ENCODE measurements at places on chromosomes 3 and 15.

- DNase-seq = no peak
These were observed 72.7 kb downstream of the SPSB4 start for GRCh38 chr3:141123677-141124410.

DNA sequence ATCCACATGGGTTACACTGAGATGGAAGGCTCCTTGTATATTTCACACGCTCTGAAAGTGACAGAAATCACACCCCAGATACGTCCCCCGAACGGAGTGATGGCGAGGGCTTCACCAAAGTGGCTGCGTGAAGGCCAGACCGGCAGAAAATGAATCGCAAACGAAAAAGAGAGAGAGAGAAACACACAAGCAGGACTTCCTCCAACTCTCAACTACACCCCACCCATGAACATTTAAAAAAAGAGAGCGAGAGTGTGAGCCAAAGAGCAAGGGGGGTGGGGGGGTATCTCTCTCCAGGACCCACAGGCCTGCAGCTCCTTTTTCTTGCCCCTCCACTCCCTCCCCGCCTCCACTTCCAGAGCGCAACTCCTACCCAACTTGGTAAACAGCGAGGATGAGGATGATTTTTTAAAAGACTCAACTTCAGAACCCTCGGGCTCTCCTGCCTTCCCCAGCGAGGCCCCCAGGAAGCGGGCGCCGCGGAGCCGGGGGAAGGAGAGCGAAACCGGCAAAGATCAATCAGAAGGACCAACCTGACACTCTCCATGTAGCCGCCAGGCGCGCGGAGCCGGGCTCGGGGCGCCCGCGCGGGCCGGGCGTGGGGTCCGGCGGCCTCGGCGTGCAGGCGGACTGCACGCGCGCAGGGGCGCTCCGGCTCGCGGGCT, 519.1 kb downstream of the FOXP1 start:
- DNase-seq = no peak

DNA sequence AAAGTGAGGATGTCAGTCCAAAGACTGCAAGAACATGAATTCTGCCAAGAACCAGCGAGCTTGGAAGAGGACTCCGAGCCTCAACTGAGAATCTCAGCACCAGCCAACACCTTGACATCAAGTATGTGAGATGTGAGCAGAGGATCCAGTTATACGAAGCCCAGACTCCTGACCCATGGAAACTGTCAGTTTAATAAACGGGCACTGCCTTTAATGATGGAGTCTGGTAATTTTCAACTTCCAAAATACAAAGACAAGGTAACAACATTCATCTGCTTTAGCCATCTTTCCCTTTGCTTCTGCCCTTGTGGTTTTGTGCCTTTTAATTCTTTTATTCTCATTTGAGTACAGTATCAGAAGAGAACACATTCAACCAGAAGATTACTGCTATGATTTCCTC, 211.9 kb downstream of the ULK4 start:
- DNase-seq = no peak

- no peak for DNase-seq
These were observed 74.7 kb downstream of the ZBBX start for GRCh38 chr3:167305340-167305890.

GRCh38 chr15:89999676-90000185, 1.4 kb upstream of the ZNF710 start:
- DNase-seq = no peak

GRCh38 chr3:72265256-72266015, 480.5 kb upstream of the PROK2 start:
- no peak for DNase-seq

DNA sequence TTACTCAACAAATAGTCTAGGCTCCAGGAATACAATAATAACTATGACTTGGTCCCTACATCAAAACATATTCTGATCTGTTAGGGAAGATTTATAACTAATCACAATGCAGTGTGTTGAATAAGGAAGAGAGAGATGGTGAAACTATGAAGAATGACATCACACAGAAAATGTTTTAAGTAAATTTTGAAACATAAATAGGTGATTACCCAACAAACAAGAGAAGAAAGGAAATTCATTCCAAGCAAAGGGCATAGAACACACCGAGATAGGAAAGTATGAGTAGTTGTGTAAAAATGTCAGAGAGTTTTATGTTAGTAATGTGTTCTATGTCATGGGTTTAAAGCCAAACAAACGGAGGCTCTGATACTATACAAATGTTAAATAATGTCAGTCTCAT, 13.4 kb downstream of the SEC62 start:
- no peak for DNase-seq

GRCh38 chr3:59161048-59161447, 111.2 kb upstream of the CFAP20DC start:
- DNase-seq = no peak

GRCh38 chr3:113038328-113038727, 47.5 kb downstream of the GTPBP8 start:
- DNase-seq = no peak

DNA sequence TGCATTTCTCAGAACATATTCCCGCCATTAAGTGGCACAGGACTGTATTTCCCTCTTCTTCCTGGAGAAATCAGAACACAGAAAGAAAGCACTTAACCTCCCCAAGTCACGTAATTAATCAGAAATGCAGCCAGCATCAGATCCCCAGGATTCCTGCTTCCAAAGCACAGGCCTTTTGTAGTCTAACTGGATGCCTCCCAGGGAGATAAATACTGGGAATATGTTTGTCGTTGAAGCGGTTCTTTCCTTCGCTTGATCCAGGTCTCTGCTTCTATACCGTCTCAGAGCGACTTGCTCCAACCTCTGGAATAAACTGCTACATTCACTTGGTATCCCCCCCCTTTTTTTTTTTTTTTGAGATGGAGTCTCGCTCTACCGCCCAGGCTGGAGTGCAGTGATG, 198.6 kb downstream of the KBTBD8 start:
- DNase-seq = no peak

- DNase-seq = no peak
These were observed 364.7 kb downstream of the EPHB1 start for GRCh38 chr3:135159681-135160247.

- no peak for DNase-seq
These were observed 427.6 kb upstream of the MDFIC2 start for GRCh38 chr3:70740071-70740470.

DNA sequence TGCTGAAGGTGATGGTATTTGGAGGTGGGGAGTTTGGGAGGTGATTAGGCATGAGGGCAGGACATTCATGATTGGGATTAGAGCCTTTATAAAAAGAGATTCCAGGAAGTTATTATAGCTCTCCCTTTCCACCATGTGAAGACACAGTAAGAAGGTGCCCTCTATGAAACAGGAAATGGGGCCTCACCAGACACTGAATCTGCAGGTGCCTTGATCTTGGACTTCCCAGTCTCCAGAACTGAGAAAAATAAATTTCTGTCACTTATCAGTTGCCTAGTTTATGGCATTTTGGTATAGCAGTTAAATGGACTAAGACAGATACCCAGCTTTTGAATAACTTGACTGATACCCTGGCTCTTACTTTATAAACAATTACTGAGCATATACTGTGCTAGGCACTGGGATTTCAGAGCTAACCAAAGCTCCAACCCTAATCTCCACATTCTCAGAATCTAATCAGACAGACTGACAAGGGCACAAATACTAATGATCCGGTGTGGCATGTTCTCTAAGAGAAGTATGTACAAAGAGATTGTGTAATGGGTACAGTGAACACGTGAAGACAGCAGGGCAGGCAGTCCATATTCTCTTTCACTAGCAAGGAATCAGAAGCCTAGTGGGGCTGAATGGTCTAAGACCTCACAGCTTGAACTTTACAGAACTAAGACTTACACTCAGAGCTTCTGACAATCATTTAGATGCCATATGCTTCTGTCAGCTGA, 343.1 kb downstream of the WDR72 start:
- DNase-seq = no peak

DNA sequence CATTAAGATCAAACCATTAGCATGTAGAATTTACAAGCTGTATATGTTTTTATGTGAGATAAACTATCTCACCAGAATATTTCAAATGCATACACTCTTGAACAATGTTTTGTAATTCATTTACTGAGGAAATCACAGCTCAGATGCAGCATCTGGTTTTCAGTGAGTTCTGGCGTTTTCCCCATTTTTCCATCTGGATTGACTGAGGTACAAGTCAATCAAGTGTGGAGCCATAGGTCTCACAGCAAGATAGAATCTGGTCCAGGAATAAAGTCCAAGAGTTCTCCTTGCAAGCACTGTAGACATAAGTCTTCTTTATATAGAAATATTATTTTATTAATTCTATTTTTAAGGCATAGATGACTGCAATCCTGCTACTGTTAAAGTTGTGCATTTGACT, 219.3 kb downstream of the ZBBX start:
- DNase-seq = no peak

- DNase-seq = no peak
These were observed 313.2 kb downstream of the POLQ start for GRCh38 chr3:121232309-121233225.

GRCh38 chr3:143240886-143241285, 121.3 kb downstream of the CHST2 start:
- no peak for DNase-seq

DNA sequence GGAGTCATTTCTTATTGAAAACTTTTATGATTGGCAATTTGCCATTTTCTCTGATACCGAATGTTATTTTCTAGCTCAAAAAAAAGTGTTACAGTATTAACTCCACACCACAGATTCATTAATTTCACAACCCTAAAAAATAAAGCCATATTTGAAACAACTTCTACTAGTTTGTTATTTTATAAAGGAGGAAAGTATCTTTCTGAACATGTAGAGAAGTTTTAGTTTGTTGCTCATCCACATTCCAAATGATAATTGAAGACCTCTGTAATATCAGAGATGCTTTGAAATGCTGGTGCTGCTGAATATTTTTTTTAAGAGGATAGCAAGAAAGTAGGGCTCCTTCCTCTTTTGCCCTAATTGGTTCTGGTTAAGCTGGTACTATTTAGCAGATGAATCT, 1.9 kb downstream of the VGLL3 start:
- no peak for DNase-seq

DNA sequence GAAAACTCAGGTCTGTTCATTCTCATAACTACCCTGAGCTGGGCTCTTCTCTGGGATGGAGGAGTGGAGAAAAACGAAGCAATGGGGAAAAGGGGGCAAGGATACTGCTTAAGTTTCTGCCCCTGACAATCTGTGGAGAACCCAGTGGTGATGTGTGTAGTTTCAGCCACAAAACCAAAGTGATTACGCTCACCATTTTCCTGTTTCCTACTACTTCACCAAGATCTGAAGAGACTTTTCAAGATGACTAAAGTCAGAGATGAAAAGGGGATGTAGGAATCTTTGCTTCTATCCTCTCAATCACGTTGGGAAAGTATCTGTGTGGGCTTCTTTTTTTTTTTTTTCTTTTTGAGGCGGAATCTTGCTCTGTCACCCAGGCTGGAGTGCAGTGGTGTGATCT, 8.3 kb upstream of the UBE2E1 start:
- no peak for DNase-seq

- no peak for DNase-seq
These were observed 124.1 kb upstream of the DLG1 start for GRCh38 chr3:197422506-197422905.

- DNase-seq = no peak
These were observed 45.6 kb downstream of the NMD3 start for GRCh38 chr3:161266731-161267150.

- DNase-seq = no peak
These were observed 31.2 kb downstream of the PLA1A start for GRCh38 chr3:119628816-119629445.

GRCh38 chr3:24715171-24715792, 220.6 kb upstream of the THRB start:
- DNase-seq = no peak

DNA sequence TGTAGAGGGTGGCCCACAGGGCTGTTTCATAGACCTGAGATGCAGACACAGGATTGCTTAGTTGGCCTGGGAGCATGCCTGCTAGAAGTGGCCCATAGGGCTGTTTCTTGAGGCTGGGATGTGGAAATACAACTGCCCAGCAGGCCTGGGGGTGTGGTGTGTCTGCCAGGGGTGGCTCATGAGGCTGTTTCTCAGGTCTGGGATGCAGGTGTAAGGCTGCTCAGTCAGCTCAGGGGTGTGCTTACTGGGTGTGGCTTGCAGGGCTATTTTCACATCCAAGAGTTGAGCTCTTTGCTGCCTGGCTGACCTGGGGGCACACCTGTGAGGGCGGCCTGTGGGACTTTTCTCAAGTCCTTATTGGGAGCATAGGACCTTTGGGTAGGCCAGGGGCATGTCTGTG, 131.3 kb downstream of the DOCK3 start:
- no peak for DNase-seq

GRCh38 chr15:60912984-60913697, 316.0 kb downstream of the RORA start:
- DNase-seq = no peak

- DNase-seq = no peak
These were observed 9.8 kb downstream of the KLHL6 start for GRCh38 chr3:183545708-183546107.

DNA sequence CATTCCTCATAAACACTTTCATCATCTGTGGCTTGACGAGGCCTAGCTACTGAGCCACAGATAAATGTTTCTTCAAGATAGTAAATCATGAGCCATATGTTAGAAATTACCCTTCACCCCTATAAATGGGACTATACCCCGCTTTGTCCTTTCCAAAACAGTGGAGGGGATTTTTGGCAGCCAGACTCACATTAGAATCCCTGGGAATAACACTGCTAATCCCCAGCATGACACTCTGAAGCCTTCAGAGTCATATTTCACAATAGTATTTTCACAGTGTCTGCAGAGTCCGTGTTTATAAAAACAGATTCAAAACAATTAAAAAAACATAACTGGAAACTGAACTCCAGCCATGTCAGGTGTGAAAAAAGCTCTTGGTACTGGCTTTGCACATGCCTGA, 271.6 kb downstream of the ERC2 start:
- DNase-seq = no peak

DNA sequence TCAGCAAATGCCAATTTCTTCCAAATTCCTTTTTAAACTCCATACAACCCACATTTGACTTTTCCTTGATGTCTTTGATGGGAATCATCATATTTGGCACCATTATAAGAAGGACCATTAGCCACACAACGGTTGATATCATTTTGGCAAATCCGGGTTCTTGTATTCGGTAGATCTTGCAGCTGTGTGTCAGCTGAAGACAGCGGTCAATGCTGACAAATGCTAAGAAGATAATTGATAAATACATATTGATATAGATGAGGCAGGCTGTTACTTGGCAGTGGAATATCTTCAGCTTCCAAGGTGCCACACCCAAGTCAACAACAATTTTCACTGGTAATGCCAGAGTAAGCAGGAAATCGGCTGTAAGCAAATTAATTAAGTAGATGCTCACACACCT, 4.2 kb downstream of the GPR171 start:
- DNase-seq = no peak

DNA sequence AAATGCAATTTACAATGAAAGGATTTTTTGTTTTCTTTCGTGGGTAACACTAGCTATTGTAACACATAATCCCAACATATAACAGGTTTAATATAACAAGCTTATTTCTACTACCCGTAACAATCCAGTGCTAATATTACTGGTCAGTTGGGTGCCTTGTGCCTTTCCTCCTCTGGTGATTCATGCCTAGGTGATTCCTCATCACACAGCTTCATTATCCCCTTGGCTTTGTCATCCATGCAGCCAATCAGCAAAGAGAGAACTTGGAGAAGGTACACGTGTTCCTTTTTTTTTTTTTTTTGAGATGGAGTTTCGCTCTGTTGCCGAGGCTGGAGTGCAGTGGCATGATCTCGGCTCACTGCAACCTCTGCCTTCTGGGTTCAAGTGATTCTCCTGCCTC, 30.7 kb downstream of the CHST14 start:
- no peak for DNase-seq

Measured in NCI-H1436 (cell line).